ENCODE measurements at places on chromosomes 3 and 15. TPM values are rescaled to one million over a fixed set of nuclear protein-coding genes. Genes with fewer than 3 reads are reported as not detected.

DNA sequence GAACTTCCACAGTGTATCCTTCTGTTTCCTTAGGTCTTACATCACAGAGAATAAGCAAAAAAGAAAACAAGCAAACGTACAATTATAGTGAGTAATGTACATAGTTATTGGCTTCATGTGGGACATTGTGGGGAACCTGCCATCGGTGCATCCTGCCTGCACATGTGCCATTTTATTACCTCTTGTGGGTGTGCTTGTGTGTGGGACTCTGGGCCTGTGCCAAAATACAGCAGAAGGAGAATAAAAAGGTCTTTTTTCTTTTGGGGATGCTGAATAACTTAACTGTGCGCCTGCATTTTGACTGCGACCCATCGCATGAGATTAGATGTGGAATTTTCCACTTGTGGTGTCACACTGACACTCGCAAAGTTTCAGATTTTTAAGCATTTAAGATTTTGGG, 169.6 kb upstream of the DCBLD2 start:
- DNase-seq: no peak

DNA sequence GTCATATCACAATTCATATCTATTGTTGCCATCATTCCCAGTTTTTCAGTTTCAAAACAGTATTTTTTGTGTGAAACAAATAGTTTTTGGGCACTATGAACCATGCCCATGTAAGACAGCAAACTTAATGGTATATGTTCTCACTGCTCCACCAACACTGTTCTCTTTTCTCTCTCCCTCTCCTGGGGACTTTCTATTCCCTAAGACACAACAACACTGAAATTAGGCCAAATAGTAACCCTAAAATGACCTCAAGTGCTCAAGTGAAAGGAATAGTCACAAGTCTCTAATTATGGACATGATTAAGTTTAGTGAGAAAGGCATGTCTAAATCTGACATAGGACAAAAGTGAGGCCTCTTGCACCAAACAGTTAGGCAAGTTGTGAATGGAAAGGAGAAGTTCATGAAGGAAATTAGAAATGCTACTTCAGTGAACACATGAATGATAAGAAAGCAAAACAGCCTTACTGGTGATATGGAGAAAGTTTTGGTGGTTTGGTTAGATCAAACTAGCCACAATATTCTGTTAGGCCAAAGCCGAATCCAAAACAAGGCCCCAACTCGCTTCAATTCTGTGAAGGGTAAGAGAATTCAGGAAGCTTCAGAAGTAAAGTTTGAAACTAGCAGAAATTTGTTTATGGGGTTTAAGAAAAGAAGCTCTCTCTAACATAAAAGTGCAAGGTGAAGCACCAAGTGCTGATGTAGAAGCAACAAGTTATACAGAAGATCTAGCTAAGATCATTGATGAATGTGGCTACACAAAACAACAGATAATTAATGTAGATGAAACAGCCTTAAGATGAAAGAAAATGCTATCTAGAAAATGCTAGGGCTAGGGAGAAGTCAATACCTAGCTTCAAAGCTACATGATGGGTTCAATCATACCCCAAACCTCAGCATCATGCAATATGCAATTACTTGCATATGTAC, 104.2 kb downstream of the CBLB start:
- no peak for DNase-seq

GRCh38 chr15:40325188-40325587, 1.7 kb downstream of the INAFM2 start:
- DNase-seq: no peak

CLASP2 gene
- 70.1 TPM for total RNA-seq

GRCh38 chr15:67652586-67652985, 110.1 kb downstream of the MAP2K5 start:
- DNase-seq: no peak

Measured in cardiac septum (tissue), 1 donor.